Urinary bladder (tissue), 4 donors: ENCODE measurements at places on chromosomes 2 and 18. TPM values are rescaled to one million over a fixed set of nuclear protein-coding genes. Genes with fewer than 3 reads are reported as not detected.

DNA sequence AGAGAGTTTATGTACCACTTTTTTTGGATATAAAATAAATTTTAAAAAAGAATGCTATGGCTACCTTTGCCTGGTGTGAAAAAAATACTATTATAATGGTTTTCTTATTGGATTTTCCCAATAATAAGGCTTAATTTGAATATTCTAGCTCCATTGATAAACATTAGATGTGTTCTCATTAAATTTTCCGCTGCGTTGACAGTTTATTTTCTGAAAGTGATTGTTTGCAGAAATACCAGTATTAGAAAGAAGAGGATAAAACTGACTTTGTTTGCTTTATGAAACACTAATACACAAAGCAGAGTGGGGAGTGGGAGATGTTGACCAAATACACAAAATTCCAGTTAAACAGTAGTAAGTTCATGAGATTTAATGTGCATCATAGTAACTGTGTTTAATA lies 433.3 kb upstream of the TMEFF2 start:
- DNase-seq = no peak

GRCh38 chr2:224525774-224526173 lies 59.4 kb downstream of the CUL3 start:
- DNase-seq = no peak

- peak; percentile 10 for DNase-seq
These were observed 528.7 kb upstream of the FANCL start for GRCh38 chr2:58769864-58770234.

GRCh38 chr2:150169237-150169629 lies 318.2 kb downstream of the RND3 start:
- no peak for DNase-seq

DNA sequence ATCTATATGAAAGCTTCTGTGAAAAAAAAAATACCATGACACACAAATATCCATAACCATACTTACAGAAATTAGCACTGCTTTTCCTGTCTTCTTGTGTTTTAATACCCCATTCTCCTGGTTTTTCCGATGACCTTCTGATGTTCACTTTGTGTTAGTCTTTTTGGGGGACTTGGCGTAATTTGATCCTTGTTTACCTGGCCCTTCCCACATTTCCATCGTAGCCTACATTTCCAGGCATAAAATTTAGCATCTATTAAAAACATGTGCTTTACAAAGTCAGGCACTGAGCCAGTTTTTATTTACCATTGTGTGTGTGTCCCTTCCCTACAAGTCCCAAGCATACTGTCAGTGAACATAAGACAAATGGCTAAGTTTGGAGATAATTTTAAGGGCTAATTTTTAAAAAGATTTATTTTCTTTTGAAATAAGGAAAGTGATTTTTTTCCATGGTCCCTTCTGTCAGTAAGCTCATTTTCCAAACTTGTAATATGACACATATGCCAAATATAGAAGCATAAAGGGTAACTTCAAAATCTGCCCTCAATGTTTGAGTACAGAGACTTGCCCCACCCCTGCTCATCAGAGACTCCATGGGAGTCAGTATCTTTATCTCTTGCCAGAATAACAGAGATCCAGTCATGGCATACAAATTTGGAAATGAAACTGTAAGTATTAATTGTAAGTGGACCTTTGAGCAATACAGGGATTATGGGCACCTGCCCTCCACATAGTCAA lies 27.3 kb downstream of the SESTD1 start:
- DNase-seq = no peak

GRCh38 chr2:157830696-157831570 lies 45.2 kb downstream of the ACVR1 start:
- no peak for DNase-seq

DNA sequence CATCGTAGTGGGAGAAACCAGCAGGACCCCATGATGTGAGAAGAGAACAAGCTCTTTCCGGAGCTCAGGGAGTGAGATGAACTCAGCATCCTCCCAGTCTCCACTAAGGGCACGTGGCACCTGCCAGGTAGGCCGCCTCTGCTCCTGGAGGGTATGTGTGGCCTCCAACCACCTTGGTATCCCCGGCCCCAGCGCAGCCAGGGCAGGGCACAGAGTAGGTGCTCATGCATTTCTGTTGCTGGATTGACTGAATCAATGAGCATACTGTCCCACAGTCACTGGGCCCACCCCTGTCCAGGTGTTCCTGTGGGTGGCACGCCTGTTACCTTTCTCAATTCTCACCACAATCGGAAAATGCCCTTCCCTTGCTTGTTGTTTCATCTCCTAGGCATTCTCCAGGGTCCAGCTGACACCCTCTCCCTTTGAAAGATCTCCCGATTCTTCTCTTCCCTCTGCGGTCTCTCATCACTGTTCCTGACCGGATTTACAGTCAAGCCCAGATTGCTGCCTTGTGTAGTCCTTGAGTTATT lies 138.5 kb upstream of the SMAD2 start:
- DNase-seq = no peak

GRCh38 chr2:28394997-28395333 lies 2.3 kb downstream of the FOSL2 start:
- DNase-seq = no peak

- DNase-seq = no peak
These were observed 54.1 kb upstream of the MYCN start for GRCh38 chr2:15886231-15886630.

GRCh38 chr2:158403237-158403636 lies 53.3 kb downstream of the CCDC148 start:
- no peak for DNase-seq

- no peak for DNase-seq
These were observed 14.1 kb downstream of the IL1RN start for GRCh38 chr2:113141451-113141850.

DNA sequence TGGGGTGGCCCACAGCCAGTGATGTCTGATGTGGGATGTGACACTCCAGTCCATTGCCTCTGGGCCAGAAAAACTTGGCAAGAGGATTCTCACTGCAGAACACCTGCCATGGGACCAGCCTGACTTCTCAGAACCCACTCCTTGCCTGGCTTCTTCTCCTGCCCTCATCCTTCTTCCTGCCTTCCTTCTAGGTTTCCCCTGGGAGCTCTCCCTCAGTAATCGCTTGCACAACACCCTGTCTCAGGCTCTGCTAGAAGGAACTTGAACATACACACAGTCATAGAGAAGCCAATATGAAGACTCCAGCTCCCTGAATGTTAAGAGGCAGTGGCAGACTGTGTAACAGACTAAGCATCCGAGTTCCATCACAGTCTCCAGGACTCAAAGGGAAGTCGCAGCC lies 4.3 kb upstream of the COL6A3 start:
- DNase-seq = no peak

DNA sequence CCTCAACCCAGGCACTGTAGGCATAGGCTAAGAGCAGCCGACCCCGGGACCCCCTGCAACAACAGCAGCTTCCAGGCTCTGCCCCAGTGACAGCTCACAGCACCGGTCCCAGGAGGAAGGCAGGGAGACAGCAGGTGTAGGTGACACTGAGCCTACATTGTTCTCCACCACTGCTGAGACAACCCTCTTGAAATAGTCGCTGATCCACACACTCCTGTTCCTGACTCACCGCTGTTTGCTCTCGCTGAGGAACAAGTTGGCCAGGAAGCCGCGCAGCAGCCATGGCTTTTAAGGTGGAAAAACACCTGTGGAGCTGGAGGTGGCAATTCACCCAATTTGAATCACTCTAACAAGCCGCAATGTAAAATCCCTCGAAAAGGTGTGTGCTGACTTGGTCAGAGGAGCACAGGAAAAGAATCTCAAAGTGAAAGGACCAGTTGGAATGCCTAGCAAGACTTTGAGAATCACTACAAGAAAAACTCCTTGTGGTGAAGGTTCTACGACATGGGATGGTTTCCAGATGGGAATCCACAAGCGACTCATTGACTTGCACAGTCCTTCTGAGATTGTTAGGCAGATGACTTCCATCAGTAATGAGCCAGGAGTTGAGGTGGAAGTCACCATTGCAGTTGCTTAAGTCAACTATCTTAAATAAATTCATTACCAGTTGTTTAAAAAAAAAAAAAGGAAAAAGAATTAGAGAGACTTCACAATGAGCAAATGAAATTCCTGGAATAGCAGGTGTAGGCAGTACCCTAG lies 167.5 kb downstream of the ARL4C start:
- no peak for DNase-seq

DNA sequence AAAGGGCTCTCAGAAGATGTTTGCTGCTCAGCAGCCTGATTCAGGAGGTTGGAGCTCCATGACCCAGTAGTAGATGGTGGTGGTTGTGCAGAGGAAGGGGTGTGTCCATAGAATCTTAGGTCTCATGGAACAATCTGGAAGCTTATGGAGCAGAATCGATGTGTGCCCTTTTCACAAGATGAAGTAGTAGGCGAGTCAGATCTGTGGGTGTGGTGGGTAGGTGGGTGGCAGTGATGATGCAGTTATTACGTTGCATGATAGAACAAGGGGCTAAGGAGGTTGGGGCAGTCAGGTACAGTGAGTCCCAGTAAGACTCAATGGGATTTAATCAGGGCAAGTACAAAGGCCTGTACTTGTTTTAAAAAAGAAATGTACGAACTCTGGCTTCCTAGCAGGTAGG lies 9.1 kb downstream of the TET3 start:
- no peak for DNase-seq

- DNase-seq = no peak
These were observed 184.1 kb upstream of the KYNU start for GRCh38 chr2:142693171-142693950.

- no peak for DNase-seq
These were observed 10.6 kb downstream of the PLCD4 start for GRCh38 chr2:218618102-218618860.

- DNase-seq = no peak
These were observed 54.3 kb upstream of the SLC66A3 start for GRCh38 chr2:11100976-11101375.

DNA sequence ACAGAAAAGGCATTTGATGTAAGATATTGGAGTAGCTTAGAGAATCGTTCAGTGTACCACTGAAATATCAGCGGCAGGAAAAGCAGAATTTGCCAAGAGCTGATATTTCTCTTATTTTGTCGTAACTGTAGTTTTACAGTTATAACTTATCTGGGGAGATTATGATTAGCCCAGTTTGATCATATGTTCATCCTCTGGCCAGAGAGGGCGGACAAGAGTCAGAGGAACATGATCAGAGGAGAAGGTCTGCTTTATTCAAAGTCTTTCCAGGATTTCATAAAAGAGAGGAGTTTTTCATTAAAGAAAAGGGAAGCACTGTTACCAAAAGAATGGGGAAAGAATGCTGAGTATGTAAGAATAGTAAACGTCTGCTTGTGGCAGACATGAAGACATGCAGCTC lies 1655.6 kb downstream of the DPP10 start:
- no peak for DNase-seq

Gene SLC16A14
- polyA plus RNA-seq = 4.9 TPM

Gene DPY30
- 77.1 TPM for polyA plus RNA-seq

Gene FAM237A
- polyA plus RNA-seq = not detected

Gene ABCB11
- polyA plus RNA-seq = 0.04 TPM

Gene KIF5C
- 2.8 TPM for polyA plus RNA-seq

Gene DSG2
- polyA plus RNA-seq = 10.1 TPM

Gene LAMA1
- 0.54 TPM for polyA plus RNA-seq

Gene MBD5
- 16.5 TPM for polyA plus RNA-seq
